GM12864 (cell line): ENCODE measurements at places on chromosomes 7 and 10.

- DNase-seq = no peak
Observed at GRCh38 chr10:81040031-81040430, 502.3 kb downstream of the SH2D4B start.

GRCh38 chr7:475425-475728 is 44.3 kb downstream of the PDGFA start:
- no peak for DNase-seq

DNA sequence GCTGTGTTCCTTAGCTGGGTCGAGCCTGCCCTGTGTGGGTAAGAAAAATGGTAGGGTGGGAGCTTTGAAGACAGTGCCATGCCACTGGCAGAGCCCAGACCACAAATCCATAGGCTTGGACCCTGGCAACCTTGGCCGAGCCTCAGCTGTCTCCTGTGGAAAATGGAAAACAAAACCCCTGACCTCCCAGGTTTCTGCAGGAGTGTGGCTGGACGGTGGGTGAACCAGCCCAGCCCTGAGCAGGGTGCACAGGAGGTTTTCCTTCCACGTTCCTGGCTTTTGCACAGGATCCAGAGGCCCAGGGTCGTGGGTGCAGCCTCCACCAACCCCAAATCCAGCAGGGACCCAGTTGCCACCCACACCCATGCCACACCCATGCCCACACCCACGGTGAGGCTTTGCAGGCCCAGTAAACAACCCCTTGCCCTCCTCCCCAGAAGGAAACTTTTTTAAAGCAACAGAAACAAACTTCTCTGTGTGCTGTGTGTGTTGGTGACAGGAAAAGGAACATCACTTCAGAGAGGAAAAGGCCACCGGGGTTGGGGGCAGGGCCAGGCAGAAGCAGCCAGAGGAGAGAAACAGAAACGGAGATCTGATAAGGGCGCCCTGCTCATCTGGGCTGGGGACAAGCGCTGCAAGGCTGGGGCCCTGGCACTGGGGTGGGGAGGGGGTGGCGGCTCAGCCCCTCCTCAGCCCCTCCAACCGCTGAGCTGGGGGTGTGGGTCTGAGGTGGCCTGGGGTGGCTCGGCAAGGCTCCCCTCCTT is 20.7 kb upstream of the ZMIZ1 start:
- no peak for DNase-seq

GRCh38 chr10:34505338-34505737 is 309.8 kb downstream of the PARD3 start:
- no peak for DNase-seq

DNA sequence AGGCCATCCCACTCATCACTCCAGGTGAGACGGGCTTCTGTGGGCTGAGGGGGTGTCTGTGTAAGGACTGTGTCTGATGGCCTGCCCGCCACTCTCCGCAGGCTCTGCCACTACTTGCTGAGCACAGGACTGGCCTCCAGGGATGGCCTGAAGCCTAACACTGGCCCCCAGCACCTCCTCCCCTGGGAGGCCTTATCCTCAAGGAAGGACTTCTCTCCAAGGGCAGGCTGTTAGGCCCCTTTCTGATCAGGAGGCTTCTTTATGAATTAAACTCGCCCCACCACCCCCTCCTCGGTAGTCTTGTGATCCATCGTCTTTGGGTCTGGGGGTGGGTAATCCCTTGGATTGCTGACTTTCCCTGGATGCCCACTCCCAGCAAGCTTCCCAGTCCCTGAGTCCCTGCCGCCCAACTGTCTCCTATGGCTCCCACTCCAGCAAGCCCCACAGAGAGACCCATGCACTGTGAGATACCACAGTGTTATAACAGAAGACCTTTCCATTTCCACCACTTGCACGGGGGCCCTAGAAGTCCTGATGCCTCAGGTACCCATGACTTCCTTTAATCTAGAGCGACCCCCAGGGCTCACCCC is 4.7 kb downstream of the FXYD4 start:
- no peak for DNase-seq

DNA sequence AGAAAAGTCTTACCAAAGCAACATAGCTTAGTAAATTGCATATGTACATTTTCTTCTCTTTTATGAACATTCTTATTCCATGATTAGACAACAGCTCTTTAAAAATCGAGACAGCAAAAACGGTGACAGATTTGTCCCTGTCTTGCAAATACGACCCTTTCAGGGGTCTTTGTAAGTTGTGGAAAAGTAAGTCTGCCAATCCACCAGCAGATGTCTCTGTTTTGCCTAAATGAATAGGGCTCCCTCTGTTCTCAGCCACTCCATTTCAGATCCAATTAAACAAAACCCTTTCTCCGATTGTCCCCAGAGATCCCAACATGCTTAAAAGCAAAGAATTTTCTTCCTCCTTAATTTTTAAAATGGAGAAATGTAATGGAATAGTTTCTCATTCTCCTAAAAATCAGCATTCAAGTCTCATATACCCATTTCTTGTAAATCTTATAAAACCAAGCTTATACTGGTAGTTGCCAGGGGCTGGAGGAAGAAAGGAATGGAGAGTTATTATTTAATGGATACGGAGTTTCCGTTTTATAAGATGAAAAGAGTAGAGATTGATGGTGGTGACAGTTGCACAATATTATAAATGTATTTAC is 61.0 kb upstream of the NFE2L3 start:
- DNase-seq = no peak
